Bone marrow (tissue), 2 donors: ENCODE measurements at places on chromosomes 2 and 18.

- DNase-seq: no peak
Measured at GRCh38 chr2:200476836-200477235, 33.0 kb downstream of the KCTD18 start.

DNA sequence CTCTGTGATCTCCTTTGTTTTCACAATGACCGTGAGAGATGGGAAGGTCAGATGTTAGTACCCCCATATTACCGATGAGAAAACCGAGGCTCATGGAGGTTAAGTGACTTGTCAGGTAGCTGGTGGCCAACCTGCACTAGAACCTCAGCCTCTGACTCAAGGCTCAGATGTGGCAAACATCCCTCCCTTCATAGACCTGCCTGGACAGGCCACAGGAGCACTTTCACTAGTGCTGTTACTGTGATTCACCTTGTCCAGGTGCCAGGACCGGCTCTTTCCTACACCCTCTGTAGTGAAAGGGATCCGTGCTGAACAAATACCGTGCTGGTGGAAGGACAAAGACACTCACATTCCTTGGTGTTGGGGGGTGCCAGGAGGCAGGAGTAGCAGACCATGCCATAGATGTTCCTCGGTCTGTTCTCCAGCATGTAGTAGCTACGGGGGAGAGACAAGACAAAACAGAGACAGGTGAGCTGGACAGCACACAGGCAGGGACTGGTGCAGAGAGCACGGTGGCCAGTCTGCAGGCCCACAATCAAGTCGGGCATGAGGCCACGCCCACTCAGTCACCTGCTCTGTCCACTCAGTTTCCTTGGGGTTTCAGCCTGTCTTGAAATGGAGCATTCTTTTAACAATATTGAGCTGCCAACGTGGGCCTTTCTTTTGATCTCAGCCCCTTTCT lies 65.9 kb downstream of the EDAR start:
- DNase-seq: no peak

- DNase-seq: no peak
Measured at GRCh38 chr2:27085673-27086089, 891 bp upstream of the KHK start.

GRCh38 chr18:58572181-58572580 lies 56.7 kb downstream of the ALPK2 start:
- DNase-seq: no peak

DNA sequence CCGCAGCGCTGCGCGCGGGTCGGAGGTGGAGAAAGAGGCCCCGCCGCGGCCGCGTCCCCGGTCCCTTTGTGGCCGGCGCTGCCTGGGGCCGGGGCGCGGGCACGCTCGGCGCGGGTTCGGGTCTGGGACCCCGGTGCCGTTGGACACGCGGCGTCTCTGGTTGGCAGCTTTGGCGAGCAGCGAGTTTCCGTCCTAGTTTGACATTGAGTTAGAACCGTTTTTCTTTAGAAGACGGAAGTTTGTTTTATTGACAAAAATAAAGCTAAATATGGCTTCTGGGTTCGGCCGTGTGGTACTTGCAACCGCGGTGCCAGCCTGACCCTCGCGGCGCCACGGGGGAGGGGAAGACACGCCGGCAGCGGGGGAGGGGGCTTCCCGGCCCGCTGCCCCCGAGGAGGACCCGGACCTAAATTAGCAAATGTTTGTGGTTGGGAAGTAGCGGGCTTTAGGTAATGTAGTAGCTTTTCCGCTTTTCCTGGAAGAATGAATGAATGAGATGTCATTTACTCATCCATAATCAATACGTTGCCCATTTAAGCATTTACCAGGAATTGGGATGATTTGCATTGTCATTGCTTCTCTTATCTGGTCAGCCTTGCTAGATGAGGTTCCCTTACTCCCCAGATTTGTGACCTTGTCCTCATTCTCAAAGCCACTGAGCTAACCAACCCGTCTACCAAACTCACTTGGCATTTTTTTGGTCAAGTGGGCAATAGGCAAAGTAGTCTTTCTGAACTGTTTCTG lies 530 bp downstream of the GALNT1 start:
- no peak for DNase-seq
